ENCODE measurements at places on chromosomes 3 and 15.

DNA sequence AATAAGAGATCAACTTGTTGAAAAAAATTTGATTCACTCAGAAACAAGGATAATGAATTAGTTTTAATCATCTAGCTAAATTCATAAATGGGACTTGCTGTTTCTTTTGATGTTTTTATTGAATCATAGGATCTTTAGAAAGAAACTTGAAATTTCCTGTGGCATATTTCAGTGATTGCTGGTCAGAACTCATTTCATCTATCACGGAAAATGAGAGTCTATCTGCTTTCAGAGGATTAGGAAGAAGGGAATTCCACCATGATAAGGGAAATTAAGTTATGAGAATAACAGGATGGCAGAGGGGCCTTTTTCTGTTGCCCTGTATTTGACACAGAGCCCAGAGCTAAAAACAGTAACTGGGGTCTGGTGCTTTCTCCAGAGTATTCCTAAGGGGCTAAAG, 44.9 kb upstream of the CCNL1 start:
- no peak for DNase-seq

GRCh38 chr3:56042326-56042951, 425.8 kb downstream of the ERC2 start:
- no peak for DNase-seq

- DNase-seq = no peak
Measured at GRCh38 chr3:99549957-99550603, 88.3 kb upstream of the COL8A1 start.

- no peak for DNase-seq
Measured at GRCh38 chr3:193489949-193490348, 64.7 kb downstream of the ATP13A4 start.

DNA sequence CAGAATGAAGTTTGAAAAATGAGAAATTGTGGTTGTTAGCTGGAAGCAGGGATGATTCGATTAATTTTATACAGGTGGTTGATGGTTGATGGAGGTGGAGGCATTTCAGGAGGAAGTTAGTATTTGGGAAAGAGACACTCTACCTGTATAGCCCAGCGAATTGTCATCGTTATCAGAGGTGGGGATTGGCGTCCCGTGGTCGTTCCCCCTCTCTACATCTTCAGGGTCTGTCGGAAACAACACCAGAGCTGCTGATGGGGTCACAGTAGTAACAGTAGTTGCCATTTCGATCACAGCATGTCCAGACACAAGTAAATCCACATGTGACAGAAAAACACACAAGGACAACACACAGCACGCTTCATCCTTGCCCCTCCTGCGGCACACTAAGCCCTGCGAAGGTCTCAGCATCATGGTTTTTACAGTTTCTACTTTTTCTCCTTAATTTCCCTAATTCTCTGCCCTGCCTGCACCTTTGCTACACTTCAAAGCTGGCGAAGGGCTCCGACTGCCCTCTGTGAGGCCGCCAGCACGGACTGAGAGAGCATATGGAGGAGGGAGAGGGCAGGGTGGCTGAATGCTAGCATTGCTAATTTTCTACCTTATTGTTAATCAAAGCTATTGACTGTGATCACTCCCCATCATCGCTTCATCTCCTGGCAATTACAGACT, 642.3 kb downstream of the ROBO1 start:
- DNase-seq = no peak

- no peak for DNase-seq
Measured at GRCh38 chr3:13850161-13850945, 29.5 kb downstream of the WNT7A start.

DNA sequence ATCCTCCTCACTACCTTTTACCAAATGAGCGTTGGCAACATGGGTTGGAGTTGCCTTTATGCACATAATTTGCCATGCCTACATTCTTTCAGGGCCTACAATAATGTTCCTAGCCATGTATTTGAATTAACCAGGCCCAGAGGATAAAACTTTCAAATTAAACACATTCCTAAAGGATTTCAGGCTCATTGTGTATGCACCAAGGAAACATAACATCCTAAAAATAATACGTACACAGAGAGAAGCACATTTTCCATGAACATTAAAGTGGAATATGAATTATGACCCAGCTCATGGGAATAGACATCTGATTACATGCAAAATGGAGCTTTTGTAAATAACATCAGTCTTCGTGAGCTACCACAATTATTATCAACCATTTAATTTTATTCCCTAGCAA, 203.3 kb downstream of the RORA start:
- DNase-seq = no peak

- DNase-seq = no peak
Measured at GRCh38 chr3:189921770-189922169, 198.9 kb downstream of the P3H2 start.

- peak; percentile 79 for DNase-seq
Measured at GRCh38 chr3:169146179-169146665, 517.3 kb downstream of the MECOM start.

DNA sequence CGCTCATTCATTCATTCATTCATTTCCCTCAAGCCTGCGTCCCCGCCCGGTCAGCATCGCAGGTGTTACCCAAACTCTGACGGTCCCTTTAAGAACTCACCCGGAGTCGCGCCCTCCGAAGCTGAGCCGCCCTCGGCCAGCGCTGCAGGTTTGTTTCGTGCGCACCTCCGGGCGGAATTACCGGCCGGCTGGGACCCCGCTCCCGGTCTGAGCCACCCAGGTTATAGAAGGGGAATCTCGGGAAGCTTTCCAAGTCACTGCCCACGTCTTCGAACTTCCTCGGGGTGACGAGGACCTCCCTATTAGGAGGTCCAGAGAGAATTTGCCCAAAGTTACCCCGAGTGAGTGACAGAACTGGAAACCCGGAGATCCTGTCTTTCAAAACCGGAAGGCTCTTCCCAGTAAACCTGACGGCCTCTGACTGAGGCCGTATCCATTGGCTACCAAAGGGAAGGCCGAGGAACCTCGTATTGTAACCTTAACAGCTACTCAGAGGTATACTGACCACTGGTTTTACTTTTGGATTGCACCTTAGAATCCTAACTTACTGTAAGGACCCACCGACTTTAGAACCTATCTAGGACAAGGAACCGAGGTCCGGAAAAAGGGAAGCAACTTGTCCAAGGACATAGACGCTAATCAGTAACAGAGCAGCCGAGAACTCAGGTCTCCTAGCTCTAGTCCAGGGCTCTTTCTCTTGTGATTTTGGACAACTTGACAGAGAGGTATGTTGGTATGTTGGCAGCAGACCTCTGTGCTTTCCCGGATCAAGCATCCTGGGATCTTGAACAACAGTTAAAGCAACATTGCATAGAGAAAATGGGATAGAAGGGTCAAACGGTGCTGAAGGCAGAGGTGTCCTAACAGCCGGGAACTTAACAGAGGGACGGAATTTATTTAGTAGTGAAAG, 788 bp upstream of the DLG1 start:
- DNase-seq = peak; percentile 37

- DNase-seq = peak; percentile 65
Measured at GRCh38 chr3:32872487-32873382, 54.9 kb downstream of the TRIM71 start.

DNA sequence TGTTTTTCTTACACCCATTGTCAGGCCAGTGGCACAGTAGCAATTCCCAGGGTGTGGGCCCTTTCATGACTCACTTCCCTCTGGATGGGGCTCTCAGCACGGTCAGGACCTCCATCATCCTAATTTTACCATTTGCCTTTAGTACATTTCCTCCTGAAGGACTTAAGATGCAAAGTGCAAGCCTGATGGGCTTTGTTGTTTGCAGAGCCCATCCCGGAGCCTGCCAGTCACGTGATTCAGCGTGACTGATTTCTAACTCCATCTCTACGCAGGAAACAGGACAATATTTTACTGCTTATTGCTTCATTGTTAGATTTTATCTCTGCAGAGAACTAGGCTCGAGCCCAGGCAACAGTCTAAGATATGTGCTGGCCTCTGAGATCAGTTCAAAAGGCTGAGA, 223.7 kb downstream of the PDZRN3 start:
- no peak for DNase-seq

GRCh38 chr15:48644467-48644826, 1.1 kb downstream of the FBN1 start:
- DNase-seq = no peak

- DNase-seq = peak; percentile 42
Measured at GRCh38 chr3:116863822-116864589, 154.4 kb downstream of the TUSC7 start.

DNA sequence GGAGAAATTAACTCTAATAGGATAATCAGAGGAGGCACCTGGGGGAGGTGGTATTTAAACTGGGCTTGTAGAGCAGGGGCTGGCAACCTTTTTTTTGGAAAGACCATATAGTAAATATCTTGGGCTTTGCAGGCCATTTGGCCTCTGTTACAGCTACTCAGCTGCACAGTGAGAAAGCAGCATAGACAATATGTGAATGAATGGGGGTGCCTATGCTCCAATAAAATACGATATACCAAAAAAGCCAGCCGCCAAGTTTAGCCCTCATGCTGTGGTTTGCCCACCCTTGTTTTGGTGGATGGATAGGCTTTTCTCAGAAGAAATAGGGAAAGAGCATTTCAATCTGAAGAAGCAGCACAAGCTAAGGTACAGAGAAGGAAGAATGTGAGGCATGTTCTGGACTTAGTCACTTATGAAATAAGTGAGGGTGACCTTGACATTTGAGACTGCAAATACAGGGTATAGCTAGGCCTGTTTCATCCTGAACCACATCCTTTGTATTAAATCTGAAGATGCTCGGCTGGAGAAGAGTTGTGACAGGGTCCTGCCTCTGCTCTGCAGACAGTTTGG, 131.0 kb upstream of the NR2E3 start:
- no peak for DNase-seq

- no peak for DNase-seq
Measured at GRCh38 chr3:29080967-29081366, 199.9 kb upstream of the RBMS3 start.

- DNase-seq = no peak
Measured at GRCh38 chr3:109728861-109729494, 391.6 kb upstream of the DPPA4 start.

DNA sequence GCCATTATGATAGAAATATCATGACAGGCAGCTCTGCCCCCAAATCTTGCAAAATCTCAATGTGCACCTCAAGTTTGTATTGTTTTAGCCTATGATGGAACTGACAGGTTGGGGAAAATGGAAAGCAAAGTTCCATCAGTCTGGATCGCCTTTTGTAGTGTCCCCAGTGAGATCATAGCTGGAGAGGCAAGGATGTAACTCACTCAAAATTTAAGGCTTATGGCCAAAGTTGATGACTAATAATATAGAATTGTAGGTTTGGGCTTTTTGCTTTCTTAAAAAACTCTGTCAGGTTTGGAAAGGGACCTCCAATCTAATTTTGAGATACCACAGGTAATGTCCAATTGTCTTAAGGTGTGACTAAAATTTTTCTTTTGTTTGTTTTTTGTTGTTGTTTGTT, 1.4 kb upstream of the ACP3 start:
- no peak for DNase-seq

DNA sequence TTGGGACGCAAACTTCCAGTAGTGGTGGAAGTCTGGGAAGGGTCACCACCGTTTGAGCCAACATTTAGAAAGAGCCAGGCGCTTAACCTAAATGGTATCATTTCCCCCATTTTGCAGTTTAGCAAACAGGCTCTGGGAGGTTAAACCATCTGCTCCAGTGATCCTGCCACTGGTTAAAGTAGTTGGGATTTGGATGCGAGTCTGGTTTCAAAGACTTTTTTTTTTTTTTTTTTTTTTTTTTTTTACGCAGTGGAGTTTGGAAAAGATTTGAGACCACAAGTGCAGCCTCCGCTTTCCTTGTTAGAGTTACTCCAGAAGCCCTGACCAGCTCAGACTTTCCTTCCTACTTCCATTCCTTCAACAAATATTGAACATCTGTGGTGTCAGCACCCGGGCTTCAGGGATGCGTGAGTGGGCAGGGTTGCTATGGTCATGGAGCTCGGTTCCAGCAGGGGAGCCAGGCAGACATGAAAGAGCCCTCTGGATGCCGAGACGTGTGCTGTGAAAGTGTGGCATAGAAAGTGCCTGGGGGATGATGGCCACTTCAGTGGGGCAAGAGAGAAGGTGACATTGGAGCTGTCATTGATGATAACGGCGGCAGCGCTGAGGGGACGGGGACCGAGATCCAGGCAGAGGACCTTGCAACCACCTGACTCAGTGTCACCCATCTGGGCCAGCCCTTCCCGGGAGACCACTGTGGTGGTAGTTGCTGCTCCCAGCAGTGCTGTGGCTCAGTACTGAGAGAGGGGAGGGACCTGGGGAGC, 1.1 kb upstream of the RNU6-1 start:
- DNase-seq = peak; percentile 66
